Foreskin keratinocyte (primary cell): ENCODE measurements at places on chromosomes 4 and X. TPM values are rescaled to one million over a fixed set of nuclear protein-coding genes. Genes with fewer than 3 reads are reported as not detected.

DNA sequence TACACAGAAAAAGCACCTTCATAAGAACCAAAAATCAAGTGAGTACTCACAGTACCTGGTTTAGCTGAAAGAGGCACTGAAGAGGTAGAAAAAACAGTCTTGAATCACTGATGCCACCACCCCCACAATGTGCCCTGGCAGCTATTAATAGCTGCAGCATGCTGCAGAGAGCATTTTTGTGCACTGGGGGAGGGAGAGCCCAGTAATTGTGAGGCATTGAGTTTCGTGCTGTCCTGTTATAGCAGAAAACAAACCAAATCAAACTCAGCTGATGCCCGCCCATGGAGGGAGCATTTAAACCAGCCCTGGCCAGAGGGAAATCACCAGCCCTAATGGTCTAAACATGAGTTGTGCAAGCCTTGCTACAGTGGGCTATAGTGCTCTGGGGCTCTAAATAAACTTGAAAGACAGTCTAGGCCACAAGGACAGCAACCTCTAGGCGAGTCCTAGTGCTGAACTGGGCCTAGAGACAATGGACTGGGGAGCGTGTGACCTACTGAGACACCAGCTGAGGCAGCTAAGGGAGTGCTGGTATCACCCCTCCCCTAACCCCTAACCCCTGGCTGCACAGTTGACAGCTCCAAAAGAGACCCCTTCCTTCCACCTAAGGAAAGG lies 106.3 kb upstream of the TMLHE start:
- DNase-seq = no peak

GRCh38 chrX:56281789-56282188 lies 49.6 kb downstream of the KLF8 start:
- DNase-seq = no peak

The UGT8 gene
- total RNA-seq = 0.18 and 0.61 TPM in 2 replicates

The CLDN24 gene
- total RNA-seq = not detected in 2 replicates
